ENCODE measurements at places on chromosomes 3 and 15. TPM values are rescaled to one million over a fixed set of nuclear protein-coding genes. Genes with fewer than 3 reads are reported as not detected.

Gene PLCD1
- 30.1 TPM for total RNA-seq

DNA sequence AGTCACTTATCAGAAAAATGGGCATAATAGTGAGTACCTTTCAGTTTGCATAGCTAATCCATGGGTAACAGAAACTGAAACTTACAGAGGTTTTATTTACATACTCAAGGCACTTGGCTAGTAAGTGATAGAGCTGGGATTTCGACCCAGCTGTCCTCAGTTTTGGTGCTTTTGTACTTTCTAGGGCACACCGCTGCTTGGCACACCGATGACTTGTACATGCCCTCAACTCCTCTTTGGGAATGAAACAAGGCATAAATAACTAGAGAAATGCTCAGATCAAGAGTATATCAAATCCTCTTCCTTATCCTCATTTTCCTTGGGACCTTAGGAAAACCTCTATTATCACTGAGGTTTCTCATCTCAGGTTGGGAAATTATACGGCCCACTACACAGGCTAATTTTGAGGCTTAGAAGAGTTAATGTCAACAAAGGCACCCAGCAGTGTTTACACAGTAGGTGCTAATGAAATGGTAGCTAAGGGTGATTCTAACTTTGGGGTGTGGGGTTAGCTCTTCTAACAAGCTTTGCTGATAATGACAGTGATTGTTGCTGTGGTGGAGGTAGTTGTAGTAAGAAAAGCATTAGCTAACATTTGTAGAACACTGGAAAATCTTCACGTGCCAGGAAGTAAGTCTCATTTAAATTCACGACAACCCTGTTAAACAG is 20.3 kb upstream of the DGKG start:
- DNase-seq = no peak
- peaks cover 18% of the 10 kb centered on the region for H3K4me1 ChIP-seq
- H3K36me3 ChIP-seq = no peaks in the 10 kb centered on the region
- no peak overlapping the region for H3K27ac ChIP-seq
- H3K4me3 ChIP-seq = no peak overlapping the region

GRCh38 chr3:86418861-86419260 is 572.1 kb downstream of the VGLL3 start:
- no peaks in the 10 kb centered on the region for H3K27me3 ChIP-seq
- H3K4me3 ChIP-seq = no peak overlapping the region
- DNase-seq = no peak

- H3K4me1 ChIP-seq = peaks cover 11% of the 10 kb centered on the region
- no peak overlapping the region for H3K4me3 ChIP-seq
- H3K36me3 ChIP-seq = no peaks in the 10 kb centered on the region
- H3K27me3 ChIP-seq = no peaks in the 10 kb centered on the region
- H3K27ac ChIP-seq = no peak overlapping the region
Measured at GRCh38 chr3:161413127-161413854, 42.0 kb upstream of the SPTSSB start.

GRCh38 chr3:134312072-134312872 is 61.6 kb upstream of the RYK start:
- no peaks in the 10 kb centered on the region for H3K36me3 ChIP-seq
- peaks cover 3% of the 10 kb centered on the region for H3K27me3 ChIP-seq

DNA sequence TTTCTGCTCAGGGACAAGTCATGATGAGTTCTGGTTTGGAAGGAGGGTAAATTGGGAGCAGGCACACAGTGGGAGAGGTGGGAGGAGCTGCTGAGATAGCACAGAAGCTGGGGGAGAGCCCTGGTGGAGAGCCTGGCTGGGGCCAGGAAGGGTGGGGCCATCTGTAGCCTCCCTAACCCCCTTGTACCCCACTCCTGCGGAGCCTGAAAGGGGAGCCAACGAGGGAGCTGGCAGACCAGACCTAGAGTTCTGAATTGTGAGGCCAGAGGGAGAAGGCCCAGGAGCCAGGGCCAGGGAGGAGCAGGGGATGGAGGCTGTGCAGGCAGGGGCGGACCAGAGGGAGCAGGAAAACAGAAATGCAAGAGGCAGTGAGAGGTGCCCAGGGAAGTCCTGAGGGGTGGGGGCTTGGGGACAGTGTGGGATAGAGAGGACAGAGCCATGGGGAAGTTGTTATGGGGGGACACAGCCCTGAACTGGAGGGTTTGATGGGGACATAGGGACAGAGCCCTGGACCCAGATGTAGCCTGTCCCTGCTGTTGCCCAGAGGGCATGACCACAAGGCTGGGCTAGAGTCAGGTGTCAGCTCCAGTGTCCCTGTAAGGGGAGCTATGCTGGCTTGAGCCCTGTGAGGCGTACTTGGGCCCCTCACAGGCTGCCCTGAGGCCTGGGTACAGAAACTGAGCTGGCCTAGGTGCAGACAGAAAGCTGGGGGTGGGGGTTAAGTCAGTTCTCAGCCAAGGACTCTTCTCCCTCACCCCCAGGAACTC is 1.2 kb downstream of the TMIE start:
- peak; percentile 32 for DNase-seq
- H3K4me1 ChIP-seq = peaks cover 28% of the 10 kb centered on the region
- no peaks in the 10 kb centered on the region for H3K36me3 ChIP-seq
- no peak overlapping the region for H3K27ac ChIP-seq
- no peak overlapping the region for H3K4me3 ChIP-seq
- H3K27me3 ChIP-seq = peaks cover 20% of the 10 kb centered on the region

GRCh38 chr3:126413693-126414080 is 19.0 kb downstream of the CFAP100 start:
- no peak for DNase-seq
- H3K4me3 ChIP-seq = no peak overlapping the region
- H3K27ac ChIP-seq = no peak overlapping the region
- no peaks in the 10 kb centered on the region for H3K4me1 ChIP-seq

GRCh38 chr3:43950775-43951174 is 260.0 kb downstream of the ABHD5 start:
- H3K36me3 ChIP-seq = no peaks in the 10 kb centered on the region
- no peaks in the 10 kb centered on the region for H3K4me1 ChIP-seq
- DNase-seq = no peak

DNA sequence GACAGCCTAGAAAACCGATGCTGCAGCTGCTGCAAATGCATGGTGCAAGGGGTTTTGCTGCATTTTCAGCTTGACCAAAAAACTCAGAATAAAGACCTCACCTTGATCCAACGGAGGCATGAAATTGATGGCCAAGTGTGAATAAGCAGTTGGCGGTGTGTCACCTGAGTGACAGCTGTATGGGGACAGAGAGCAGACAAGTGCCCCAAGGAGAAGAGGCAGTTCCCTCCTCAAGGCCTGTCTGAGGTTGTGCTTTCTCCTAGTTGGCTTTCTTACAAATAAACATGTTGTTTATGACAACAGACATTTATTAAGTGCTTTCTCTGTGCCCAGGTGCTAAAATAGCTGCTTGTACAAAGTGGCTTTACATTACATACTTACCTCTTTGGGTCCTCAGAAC is 10.3 kb downstream of the PGPEP1L start:
- H3K27ac ChIP-seq = no peak overlapping the region
- H3K27me3 ChIP-seq = no peaks in the 10 kb centered on the region
- H3K36me3 ChIP-seq = no peaks in the 10 kb centered on the region
- no peak overlapping the region for H3K4me3 ChIP-seq

GRCh38 chr15:59591356-59591755 is 20.2 kb upstream of the GCNT3 start:
- H3K4me3 ChIP-seq = no peak overlapping the region
- no peaks in the 10 kb centered on the region for H3K4me1 ChIP-seq
